Glutamatergic neuron (in vitro differentiated cells): ENCODE measurements at places on chromosomes 4 and X. TPM values are rescaled to one million over a fixed set of nuclear protein-coding genes. Genes with fewer than 3 reads are reported as not detected.

GRCh38 chr4:52568351-52568750 lies 90.8 kb downstream of the USP46 start:
- DNase-seq = no peak
- no peak overlapping the region for H3K4me3 ChIP-seq
- no peaks in the 10 kb centered on the region for H3K36me3 ChIP-seq
- H3K27me3 ChIP-seq = no peaks in the 10 kb centered on the region

DNA sequence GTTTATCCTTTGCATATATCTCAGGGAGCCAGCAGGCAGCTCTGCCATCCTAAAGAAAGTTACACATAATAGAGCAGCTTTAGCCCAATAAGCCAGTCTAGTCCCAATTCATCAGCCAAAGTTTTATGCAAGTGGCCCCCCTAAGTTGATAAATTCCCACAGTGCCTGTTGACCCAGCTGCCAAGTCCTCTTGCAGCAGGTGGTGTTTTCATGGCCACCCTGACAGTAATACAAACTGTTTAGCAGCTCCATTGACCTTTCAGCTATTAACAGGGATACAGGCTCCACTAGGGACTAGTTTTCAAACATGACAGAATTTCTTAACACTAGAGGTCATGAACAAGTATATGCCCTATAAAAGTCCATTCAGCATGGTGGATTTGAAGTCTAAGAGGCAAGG lies 77.5 kb downstream of the HHIP start:
- H3K36me3 ChIP-seq = no peaks in the 10 kb centered on the region
- H3K27me3 ChIP-seq = no peaks in the 10 kb centered on the region
- no peaks in the 10 kb centered on the region for H3K4me1 ChIP-seq
- DNase-seq = no peak
- no peak overlapping the region for H3K4me3 ChIP-seq
- H3K27ac ChIP-seq = no peak overlapping the region

- peaks cover 3% of the 10 kb centered on the region for H3K27me3 ChIP-seq
- H3K4me1 ChIP-seq = no peaks in the 10 kb centered on the region
- H3K4me3 ChIP-seq = no peak overlapping the region
- no peak overlapping the region for H3K27ac ChIP-seq
- no peak for DNase-seq
- H3K36me3 ChIP-seq = no peaks in the 10 kb centered on the region
Measured at GRCh38 chrX:154355776-154356140, 18.7 kb downstream of the FLNA start.

FGF2 gene
- 2.9 TPM for total RNA-seq

GRCh38 chr4:115687052-115687755 lies 573.8 kb upstream of the NDST4 start:
- no peak overlapping the region for H3K27ac ChIP-seq
- H3K4me1 ChIP-seq = peaks cover 4% of the 10 kb centered on the region
- DNase-seq = no peak
- H3K4me3 ChIP-seq = no peak overlapping the region
